ENCODE measurements at places on chromosomes 1 and 21.

- no peak for DNase-seq
These were observed 74.6 kb downstream of the ADARB1 start for GRCh38 chr21:45149021-45149420.

GRCh38 chr1:70864302-70864701 lies 183.3 kb downstream of the PTGER3 start:
- DNase-seq: no peak

- no peak for DNase-seq
These were observed 43.6 kb downstream of the C21orf91 start for GRCh38 chr21:17775431-17776126.

DNA sequence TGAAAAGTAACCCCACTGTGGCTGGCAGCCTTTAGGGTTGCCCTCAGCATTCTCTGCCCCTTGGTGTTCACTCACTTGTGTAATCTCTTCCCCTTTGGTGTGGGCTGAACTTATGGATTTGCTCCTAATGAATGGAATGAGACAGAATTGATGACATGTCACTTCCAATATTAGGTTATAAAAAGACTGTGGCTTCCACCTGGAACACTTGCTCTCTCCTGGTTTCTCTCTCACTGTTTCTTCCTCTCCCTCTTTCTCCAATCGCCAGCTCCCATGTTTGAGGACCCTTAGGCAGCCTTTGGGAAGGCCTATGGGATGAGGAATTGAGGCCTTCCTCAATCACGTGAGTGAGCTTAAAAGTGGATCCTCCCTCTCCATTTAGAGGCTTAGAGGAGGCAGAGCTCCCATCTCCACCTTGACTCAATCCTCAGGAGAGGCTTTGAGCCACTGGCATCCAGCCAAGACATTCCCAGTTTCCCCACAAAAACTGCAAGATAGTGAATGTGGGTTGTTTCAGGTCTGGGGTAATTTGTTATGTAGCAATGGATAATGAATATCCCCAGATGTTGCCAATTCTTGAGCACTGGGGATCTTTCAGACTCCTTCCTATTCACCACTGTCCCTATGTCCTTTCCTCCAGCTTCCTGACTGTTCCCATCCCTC lies 95.5 kb upstream of the CD34 start:
- no peak for DNase-seq
